ENCODE measurements at places on chromosomes 1 and 21. TPM values are rescaled to one million over a fixed set of nuclear protein-coding genes. Genes with fewer than 3 reads are reported as not detected.
A peak's percentile ranks its signal among the peaks of the same experiment; 100 is the strongest.

DNA sequence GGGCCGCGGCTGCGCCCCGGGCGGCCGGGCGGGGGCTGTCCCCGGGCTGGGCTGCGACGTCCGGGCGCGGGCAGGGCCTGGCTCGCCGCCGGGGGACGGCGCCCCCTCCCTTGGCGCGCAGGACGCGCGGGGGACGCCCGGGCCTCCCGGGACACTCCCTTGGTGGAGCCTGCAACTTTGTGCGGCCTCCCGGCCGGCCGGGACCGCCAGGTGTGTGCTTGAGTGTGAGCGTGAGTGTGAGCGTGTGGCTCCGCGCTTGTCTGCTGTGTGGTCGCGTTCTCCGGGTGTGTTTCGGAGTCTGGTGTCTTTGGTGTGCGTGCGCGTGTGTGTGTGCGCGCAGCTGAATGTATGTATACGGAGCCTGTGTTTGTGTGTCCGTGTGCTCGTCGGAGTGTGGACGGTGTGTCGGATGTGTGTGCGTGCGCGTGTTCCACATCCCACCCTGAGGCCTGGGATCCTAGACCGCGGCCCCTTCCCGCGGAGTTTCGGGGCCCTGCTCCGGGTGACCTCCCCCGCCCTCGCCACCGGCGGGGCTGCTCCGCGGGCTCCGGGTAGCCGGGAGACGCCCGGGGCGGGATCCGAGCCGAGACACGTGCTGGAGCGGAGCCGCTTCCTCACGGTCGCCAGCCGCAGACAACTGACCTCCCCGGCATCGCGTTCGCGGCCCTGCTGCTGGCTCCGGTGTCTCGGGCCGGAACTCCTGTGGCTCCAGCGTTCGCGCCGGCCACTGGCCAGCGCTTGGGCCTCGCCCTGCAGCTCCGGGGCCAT lies 1.7 kb downstream of the PTPRU start:
- DNase-seq = peak; percentile 66

- DNase-seq = no peak
These were observed 25.0 kb downstream of the MTARC1 start for GRCh38 chr1:220811695-220812094.

DNA sequence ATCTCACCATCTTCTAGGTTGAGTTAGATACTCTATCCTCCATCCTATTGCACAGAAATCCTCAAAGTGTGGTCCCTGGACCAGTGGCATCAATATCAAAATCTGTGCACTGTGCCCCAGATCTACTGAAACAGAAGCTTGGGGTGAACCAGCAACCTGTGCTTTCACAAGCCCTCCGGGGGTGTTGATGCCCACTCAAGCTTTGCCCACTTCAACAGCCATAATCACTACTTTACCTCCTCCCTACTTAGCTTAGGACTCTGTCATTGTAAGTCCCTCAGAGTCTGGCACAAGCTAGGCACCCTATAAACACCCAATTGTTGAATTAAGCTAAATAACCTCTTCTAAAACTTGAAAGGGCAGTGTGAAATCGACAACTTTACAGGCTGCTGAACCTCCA lies 144.2 kb upstream of the SOD1 start:
- DNase-seq = no peak

GRCh38 chr1:155454096-155454495 lies 108.5 kb downstream of the ASH1L start:
- no peak for DNase-seq

GRCh38 chr1:35810096-35810881 lies 2.5 kb downstream of the AGO4 start:
- no peak for DNase-seq

DNA sequence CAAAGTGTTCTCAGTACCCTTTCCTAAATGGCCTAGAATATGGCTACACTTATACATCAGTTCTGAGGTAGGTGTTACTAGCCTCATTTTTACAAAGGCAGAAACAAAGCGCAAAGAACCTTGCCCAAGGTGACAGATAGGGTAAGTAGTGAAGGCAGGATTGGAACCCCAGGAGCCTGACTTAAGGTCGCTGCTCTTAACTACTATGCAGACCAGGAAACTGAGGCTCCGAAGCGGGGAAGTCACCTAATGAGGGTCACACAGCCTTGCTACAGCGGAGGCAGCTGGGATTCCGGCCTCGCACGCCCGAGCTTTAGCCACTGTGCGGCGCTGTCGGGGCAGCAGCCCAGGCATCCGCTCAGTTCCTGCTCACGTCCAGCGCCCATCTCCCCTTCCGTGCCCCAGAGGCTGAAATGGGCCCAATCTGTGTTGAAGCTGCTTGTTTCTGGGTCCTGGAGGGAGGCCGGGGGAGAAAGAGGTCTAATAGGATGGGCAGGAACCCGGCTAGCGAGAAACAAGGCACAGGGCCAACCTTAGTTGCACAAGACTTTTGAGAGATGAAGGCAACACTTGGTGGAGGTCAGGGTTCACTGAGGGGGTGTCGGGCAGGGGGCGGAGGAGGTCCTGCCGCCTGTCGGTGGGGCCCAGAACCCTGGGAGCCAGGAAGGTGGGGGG lies 1.4 kb upstream of the FOXD2 start:
- peak; percentile 85 for DNase-seq

GRCh38 chr1:26900001-26900814 lies at the start of gene GPATCH3:
GPATCH3 (minus strand) TSS chr1:26900467; CDS start chr1:26900442, 25 bp downstream.
- DNase-seq = peak; percentile 88

DNA sequence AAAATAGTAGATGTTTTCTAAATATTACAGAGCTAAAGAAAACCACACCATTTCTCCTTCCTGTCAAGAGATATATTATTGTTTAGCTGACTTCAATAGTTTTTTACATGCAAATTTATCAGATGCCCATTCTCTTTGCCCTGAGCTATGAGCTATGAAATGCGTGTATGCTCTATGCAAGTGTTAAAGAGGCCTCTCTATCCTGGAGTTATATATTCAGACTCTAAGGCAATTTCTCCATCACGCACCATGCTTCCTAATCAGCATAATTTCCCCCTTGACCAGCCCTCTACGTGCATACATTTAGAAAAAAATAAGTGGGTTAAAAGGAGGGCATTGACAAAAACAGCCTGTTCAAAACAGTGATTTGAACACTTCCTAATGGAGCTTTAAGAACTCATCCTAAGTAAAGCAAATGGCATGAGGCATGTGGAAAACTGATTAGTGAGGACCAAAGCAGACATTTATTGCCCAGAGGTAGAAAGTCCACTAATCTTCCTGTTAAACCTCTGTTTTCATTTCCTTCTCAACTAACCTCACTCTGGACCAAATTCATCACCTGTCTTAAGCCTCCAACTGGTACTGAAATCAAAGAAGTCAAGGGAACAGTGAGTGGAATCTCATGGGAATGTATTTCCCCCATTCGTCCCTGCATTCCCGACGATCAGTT lies 565.8 kb upstream of the PKN2 start:
- no peak for DNase-seq

GRCh38 chr1:152110365-152110859 lies 4.8 kb downstream of the TCHH start:
- DNase-seq = no peak

DNA sequence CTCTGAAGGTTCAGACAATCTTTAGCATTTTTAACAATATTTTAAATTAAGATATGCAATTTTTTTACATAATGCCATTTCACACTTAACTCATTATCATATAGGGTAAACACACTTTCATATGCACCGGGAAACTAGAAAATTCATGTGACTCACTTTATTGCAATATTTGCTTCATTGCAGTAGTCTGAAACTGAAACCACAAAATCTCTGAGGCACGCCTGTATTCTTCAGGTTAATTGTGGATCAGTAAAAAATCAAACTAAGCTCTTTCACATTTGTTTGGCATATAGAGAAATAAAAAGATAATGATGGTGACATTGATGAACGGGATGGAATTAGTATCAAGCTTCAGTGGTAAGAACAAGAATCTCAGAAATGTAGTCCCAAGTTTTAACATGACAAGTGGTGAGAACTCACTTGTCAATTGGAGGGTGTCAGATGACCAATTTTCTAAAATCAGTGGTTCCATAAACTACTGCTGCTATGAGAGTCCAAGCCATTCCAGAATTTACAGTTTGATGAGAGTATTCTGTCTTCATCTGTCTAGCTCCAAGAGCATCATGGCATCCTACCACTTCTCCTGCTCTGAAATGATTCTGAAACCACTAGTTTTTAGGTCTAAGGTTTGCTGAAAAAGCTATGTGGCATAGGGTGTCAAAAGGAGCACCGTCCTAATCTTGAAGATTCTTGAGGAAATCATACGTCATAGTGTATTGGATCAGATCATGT lies 281.0 kb downstream of the PTPRC start:
- DNase-seq = no peak

DNA sequence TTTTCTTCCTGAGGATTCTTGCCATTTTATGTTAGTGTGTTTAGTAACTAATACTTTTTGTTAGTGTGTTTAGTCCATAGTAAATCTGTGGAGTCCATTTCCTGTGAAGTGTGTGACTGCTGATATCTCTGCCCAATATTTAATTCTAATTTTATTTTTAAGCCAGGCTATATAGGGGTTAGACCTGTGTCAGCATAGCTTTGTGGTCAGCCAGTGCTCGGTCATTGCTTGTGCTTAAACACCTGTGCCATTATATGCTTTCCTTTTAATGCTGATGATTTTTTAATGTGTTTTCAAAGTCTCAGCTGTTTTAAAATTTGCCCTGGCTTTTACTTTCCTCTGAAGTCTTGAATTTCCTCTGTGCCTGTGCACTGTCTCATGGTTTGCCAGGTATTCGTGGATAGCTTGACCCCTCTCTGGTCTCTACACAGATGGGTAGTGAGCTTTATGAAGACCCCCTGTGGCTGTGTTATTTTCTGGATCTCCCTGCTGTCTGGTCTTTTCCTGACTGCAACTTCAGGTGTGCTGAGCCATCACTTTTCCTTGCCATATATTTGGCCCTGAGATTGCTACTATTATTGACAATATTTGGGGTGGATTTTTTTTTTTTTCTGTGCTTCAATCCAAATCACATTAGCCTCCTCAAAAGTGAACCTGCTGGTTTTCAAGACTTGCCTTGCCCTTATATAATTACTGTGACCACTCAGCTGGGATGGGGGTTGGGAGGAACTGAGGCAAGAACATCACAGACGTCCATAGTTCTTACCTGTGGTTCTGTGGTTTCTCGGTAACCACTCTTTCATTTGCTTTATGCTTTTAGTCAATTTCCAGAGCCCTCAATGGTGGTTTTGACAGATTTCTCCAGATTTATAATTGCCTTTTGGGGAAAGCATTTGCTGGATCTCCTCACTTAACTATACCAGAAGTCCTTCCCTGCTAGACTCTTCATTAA lies 59.6 kb downstream of the RPS6KC1 start:
- DNase-seq = no peak

DNA sequence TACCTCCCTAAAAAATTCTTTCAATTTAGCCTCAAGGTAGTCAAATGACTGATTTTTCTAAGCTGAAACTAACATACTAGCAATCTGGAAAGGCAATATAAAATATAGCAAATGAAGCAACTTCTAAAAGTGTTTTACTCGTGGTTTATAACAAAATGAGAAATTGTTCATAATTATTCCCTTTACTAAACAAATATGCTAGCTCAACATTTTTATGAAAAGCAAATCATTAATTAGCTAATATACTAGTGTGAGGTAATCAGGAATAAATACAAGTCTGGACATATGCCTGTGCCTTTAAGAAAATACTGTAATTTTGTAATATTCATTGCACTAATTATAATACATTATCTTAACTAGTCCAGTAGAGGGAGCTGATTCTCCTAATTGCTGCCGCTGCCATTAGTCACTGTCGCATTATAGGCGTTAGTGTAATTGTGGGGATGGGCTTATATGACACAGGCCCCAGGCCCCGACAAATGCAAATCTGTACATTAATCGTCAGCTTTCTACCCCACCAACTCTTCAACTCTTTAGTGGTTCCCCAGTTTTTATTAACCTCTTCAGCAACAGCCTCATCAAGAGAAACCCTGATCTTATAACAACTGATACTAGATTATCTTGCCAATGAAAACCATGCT lies 160.9 kb downstream of the GABPA start:
- no peak for DNase-seq

DNA sequence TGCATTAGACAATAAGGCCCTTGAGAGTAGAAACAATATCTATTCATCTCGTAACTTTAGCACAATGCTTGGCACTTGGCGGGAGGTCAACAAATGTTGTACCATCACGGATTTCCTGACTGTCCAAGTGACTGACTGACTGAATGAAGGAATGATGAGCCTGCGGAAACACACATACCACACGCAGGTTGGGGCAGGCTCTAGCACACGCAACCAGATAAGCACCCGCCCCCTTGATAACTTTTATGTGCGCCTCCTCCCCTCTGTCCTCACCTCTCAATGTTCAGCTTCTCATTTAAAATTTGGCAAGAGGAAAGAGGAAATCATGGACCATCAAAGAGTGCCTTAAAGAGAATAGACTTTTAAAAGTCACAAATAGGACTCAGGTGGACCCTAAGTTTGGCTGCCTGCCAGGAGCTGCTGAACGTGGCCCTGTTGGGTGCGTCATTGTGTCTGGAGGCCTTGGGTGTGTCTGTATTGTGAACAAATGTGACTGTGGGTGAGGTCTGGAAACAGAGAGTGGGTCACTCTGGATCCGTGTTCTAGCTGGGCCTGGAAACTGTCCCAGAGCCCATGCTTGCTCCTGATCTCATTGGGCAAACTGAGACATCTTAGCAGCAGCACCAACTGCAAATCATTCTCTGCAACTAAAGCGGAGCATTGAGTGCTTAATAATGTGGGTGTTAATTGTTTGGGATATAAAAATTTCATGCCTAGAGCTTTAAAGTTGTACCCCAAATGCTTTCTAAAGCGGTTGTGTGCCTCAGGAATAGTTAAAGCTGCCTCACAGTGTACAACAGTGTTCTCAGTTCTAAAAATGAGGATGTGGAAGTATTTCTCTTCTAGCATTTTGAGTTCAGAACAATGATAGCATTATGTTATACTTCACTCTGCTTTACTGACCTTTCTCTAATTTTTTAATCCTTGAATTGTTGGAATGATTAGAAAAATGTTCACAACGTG lies 47.6 kb upstream of the ABCG1 start:
- DNase-seq = no peak

- DNase-seq = no peak
These were observed 37.3 kb downstream of the HSD3B1 start for GRCh38 chr1:119544165-119544762.

- no peak for DNase-seq
These were observed 52.4 kb upstream of the SLFNL1 start for GRCh38 chr1:41073971-41074370.

DNA sequence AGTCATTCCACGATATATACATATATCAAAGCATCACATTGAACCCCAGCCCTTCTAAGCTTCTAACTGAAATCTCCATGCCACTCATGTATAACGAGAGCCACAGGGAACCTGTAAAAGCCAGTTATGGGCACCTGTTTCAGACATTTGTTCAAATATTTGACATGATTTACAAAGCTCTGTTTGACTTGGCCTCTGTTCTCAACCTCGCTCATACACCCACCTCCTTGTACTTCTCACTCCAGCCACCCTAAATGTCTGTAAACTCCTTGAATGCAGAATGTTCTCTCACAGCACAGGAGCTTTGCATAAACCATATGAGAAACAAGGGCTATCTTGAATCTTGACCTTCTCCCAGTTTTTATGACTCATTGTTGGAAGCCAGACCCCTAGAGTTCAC lies 36.9 kb upstream of the CD2 start:
- DNase-seq = no peak

- DNase-seq = no peak
These were observed 7.7 kb upstream of the CDC42 start for GRCh38 chr1:22044690-22045420.

GNG5 gene
- 93.7 TPM for total RNA-seq

MTARC1 gene
- 10.8 TPM for total RNA-seq

AQP10 gene
- 1.00 TPM for total RNA-seq

DNAH14 gene
- total RNA-seq = 82.9 TPM

PRAMEF1 gene
- not detected for total RNA-seq

ZNF684 gene
- 4.7 TPM for total RNA-seq

FNBP1L gene
- total RNA-seq = 74.5 TPM

LPAR3 gene
- 0.99 TPM for total RNA-seq

FCRL4 gene
- total RNA-seq = not detected

All from mesothelial cell of epicardium (in vitro differentiated cells).